ENCODE measurements at places on chromosomes 12 and 14. TPM values are rescaled to one million over a fixed set of nuclear protein-coding genes. Genes with fewer than 3 reads are reported as not detected.

Gene OLR1
- not detected for total RNA-seq

Gene PLEKHH1
- 0.38 TPM for total RNA-seq

Gene PAH
- total RNA-seq: not detected

Gene BEGAIN
- not detected for total RNA-seq

Gene NPFF
- total RNA-seq: not detected

Measured in endothelial cell of coronary artery (primary cell).